ENCODE measurements at places on chromosomes 5 and 9.

DNA sequence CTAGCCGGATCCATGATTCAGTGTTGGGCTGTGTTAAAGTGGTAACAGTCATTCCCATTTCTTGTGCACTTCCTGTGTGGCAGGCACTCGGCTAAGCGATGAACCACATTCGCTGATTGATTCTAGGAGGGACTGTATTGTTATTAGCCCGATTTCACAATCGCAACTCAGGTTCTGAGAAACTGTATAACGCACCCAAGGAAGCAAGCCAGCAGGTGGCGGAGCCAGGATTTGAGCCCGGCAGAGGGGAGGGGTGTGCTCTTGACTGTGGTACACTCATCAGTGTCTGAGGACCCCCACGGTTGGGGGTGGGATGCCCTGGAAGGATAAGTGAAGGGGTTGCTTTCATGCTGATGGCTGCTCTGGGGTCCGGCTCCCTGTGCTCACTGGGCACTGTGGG lies 34.7 kb downstream of the LRSAM1 start:
- DNase-seq = no peak

- no peak for DNase-seq
These were observed 218.6 kb upstream of the POU5F2 start for GRCh38 chr5:93960042-93960441.

DNA sequence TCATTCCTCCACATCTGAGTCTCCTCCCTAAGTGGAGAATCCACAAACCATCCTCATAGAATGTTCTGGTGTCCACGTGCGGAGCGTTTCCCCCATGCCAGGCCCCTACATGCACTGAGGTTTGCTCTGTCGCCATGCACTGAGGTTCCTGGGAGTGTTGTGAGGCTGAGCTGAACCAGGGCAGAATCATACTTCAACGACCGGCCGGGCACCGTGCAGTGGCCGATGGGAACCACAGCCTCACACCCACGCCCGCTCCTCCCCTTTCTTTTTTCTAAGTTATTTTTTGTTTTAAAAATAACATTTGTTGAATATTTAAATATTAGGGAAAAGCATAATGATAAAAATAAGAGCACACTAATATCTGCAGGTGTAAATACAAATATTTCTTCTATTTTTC lies 260.4 kb upstream of the IRX4 start:
- DNase-seq = no peak

DNA sequence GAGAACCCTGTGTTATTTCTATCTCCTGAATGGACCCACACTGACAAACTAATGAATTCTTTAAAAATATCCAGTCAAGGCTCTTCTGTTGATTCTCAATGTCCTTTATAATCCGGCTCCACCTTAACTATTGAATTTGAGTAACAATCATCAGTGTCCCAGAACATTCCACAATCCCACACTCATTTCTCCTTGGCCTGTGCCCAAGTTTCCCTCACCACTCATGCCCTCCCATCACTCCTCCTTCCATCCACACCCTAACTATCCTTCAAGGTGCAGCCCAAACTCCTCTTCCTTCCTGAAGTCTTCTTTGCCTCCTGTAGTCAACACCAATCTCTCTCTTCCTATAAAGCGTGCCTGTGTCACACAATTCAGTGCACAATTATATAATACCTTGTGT lies 106.1 kb downstream of the NUDT12 start:
- DNase-seq = no peak

DNA sequence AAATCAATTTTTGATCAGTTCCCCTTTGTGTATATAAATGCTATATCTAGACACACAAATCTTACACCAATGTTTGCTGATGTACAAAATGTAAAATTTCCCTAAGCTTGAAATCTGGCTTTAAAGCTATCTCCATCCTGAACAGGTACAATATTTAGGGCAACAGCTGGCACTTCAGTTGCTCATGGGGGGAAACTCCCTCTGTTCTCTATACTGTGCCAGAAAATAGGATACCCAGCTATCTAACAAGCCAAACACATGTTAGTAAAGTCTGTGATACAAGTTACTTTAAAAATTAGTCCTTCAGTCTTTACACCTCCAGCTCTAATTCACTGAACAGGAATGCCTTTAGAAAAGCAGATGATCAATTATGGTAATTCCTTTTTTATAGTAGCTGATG lies 191.8 kb downstream of the SLF1 start:
- no peak for DNase-seq

GRCh38 chr9:90141723-90142122 lies 500.9 kb downstream of the DIRAS2 start:
- no peak for DNase-seq
